ENCODE measurements at places on chromosomes 5 and 9.

- DNase-seq: no peak
These were observed 17.6 kb upstream of the FCHO2 start for GRCh38 chr5:72938206-72938605.

GRCh38 chr9:85056203-85056572 lies 386.7 kb downstream of the NTRK2 start:
- no peak for DNase-seq

GRCh38 chr5:98630621-98631020 lies 142.8 kb upstream of the RGMB start:
- DNase-seq: no peak

GRCh38 chr9:115006660-115007059 lies 76.3 kb upstream of the TNFSF8 start:
- DNase-seq: peak; percentile 51

GRCh38 chr5:107618242-107618641 lies 52.5 kb downstream of the EFNA5 start:
- no peak for DNase-seq

GRCh38 chr5:35294976-35295375 lies 64.7 kb upstream of the PRLR start:
- no peak for DNase-seq

GRCh38 chr5:115985802-115986757 lies 23.8 kb downstream of the LVRN start:
- DNase-seq: no peak

- peak; percentile 77 for DNase-seq
These were observed 4.6 kb upstream of the SLC25A48 start for GRCh38 chr5:135829681-135830383.

GRCh38 chr5:14467886-14468285 lies 113.7 kb upstream of the OTULINL start:
- no peak for DNase-seq

DNA sequence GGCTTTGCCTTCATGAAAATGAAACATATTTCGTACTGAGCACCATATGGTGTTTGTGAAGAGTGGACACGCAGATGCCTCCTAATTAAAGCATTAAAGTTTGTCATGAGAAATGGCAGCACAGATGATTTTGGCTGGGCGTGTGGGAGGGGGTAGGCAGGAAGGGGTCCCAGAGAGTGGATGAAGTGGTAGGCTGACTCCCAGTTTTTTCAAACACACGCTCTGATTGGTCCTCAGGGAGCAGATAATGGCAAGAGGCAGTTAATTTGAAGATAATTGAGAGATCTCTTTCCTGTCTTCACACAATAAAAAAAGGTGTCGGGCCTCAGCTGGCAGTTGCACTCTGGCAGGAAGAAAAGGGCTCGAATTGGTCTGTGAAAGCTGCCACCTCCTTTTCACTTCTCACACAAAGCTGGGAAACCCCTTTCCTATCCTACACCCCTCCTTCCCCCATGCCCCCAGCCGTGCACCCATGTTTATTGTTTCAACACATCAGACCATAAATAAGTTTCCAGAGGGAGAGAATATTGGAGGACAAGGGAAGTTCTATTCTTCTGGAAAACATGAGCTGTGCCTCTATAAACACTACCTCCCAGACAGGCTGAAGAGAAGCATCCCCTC lies 429.6 kb downstream of the ARHGEF28 start:
- no peak for DNase-seq

GRCh38 chr9:93828331-93829097 lies 126.6 kb downstream of the BARX1 start:
- no peak for DNase-seq

DNA sequence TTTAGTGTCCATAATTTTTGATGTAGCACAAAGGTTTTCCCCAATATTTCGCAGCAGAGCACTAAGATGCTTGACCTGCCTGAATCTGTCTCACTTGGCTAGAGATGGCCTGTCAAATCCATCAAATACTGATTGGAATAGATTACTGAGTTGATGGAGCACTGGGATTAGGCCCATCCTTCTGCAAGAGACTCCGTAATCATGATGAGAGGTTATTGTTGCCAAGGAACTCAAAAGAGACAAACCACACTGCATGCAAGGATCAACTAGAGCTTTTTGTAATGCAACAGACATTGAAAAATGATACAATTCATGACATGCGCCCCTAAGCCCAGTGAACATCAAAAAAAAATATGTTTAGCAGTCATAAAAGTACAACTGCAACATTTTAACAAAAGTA lies 585.3 kb upstream of the GRAMD2B start:
- DNase-seq: no peak

GRCh38 chr5:172407822-172408221 lies 46.5 kb downstream of the SH3PXD2B start:
- DNase-seq: no peak

GRCh38 chr5:95177456-95177855 lies 107.4 kb downstream of the MCTP1 start:
- DNase-seq: no peak

DNA sequence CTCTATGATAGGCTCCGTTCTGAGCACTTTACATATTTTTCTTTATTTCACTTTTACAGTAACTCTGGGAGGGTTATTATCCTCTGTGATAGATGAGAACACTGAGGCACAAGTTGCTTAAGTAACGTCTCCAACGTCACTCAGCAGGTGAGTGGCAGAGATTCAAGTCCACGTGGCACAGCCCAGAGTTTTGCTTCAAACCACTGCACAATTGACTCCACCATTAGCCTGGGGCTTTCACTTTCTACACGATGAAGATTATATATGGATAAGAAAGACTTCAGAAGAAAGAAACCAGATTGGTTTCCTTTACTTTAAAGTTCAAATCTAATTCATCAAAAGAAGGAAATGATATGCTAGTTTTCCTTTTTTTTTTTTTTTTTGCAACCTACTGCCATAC lies 245.9 kb downstream of the SYK start:
- DNase-seq: peak; percentile 74

GRCh38 chr9:127539259-127539981 lies 72.7 kb upstream of the STXBP1 start:
- DNase-seq: no peak

GRCh38 chr9:136409557-136410455 lies 608 bp downstream of the ENTR1 start:
- DNase-seq: peak; percentile 63

GRCh38 chr9:90449213-90449925 lies 193.3 kb downstream of the DIRAS2 start:
- DNase-seq: no peak

- no peak for DNase-seq
These were observed 556.9 kb downstream of the PTPRD start for GRCh38 chr9:10055886-10056395.

GRCh38 chr9:113656771-113657670 lies 193.5 kb downstream of the RGS3 start:
- DNase-seq: no peak

GRCh38 chr5:73728493-73729273 lies 102.7 kb downstream of the ARHGEF28 start:
- no peak for DNase-seq

DNA sequence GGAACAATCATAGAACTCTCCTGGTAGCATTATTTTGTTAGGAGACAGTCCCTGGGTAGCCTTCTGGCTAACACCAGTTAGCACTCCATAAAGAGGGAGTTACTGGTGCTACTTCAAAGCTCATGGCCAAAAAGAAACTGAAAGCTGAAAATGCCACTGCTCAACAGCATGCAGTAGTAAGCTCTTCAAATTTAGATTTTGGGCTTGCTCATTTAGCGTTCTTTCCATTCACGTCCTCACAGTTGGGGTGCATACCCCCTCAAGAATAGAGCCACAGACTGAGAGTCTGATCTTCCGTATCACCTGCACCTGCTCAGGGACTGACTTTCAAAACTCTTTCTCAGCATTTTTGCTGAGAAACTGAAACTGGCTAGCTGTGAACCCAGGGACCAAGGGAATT lies 24.7 kb downstream of the NTRK2 start:
- no peak for DNase-seq

DNA sequence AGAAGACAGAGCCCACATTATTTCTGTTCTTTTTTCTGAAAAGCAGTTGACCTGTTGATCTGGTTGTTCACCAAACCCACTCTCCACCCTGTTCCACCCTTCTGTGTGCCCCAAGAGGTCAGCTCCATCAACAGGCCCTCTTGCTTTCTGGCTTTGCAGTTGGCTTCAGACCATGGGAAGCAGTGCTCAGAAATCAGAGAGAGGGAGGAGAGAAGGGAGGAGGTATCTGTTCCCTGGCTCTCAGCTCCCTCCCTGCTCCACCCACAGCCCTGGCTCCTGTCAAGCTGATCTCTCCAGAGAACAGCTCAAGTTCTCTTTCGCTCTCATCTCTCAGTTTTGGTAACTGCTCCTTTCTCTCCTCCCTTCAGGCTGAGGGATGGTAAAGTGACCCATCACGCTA lies 144.2 kb upstream of the RAI14 start:
- DNase-seq: no peak

- DNase-seq: no peak
These were observed 66.5 kb downstream of the PTCD2 start for GRCh38 chr5:72386639-72387038.

DNA sequence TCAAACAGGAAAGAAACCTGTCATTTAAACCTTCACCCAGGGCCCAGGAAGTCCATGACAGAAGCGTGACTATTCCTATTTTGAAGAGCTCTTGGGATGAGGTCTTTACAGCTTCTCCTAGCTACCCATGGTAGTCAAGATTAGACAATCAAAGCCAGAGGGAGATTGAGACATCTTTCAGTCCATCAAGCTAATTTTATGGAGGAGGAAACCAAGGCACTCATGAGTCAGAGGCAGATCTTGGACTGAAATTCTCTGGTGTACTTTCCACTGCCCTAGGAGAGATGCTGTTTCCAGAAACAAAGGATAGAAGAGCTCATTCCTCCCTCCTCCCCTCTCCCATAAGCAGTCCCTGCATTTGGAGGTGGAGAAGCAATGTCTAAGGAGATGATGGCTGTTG lies 9.2 kb downstream of the TNFSF8 start:
- no peak for DNase-seq

- no peak for DNase-seq
These were observed 10.5 kb upstream of the ERAP1 start for GRCh38 chr5:96818125-96818788.

DNA sequence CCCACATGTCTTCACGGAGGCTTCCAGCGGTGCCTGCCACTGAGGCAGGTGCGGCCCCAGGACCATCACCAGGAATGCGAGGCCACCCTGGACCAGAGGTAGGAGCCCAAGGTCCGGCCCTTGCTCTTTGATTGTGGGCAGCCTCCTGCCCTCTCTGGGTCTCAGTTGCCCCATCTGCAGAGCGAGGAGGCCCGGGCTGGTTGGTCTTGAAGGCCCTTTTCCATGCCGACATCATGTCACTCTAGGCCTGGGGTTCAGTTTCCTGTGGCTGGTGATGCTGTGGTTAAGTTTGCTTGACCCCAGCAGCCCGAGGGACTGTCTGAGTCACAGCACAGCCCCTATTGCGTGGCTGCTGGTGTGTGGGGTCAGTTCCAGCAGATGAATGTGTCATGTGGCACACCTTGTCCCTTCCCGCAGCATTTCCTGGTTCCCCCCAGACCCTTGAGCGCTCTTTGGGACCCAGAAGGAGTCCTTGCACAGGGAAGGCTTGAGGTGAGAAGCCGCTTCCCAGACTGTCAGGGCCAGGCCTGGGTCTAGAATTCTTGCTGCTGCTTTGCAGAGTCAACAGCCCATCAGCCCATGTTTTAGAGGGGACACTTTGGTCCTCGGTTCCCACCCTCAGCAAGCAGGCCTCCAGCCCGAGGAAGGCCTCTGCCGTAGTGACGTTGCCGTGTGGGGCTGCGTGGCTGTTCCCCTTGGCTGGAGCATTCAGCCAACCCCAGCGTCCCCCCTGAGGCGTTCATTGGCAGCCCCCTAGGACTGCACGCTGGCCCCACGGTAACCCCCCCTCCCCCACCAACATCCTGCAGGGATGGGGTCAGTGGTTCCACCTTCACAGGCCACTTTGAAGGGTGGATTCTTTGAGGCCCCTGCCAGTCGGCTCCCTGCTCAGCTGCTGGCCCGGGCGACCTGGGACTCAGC lies 31.0 kb upstream of the HMCN2 start:
- no peak for DNase-seq

DNA sequence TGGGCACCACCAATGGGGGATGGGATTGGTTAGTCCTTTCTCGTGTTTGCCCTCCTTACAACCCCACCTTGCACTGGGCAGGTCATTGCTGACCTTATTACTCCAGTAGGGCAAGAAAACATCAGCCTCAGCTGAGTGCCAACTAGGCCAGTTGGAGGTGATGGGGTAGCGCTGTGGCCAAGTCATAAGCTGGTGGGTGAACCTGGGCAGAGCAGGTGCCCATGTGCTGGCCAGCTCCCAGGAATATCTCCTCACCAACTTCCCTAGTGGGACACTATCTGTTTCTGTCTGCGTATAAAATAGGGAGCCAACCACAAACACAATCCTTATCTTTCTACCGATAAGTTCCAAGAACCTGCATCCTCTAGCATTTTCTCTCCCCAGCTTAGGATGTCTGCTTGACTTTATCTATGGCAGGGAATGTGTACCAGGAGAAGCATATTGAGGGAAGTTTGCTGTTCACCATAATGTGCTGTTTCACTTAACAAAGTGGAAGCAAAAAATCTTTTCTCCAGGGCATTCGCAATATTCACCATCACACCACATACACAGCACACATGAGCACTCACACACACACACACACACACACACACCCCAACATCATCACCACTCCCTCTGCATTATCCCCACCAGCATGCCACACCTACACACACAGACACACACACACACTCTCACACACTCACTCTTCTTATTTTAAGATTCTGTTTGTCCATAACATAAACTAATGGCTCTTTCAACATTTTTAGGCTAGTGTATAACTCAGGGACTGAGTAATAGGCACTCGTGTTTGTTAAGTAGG lies 390.0 kb downstream of the ENC1 start:
- no peak for DNase-seq

DNA sequence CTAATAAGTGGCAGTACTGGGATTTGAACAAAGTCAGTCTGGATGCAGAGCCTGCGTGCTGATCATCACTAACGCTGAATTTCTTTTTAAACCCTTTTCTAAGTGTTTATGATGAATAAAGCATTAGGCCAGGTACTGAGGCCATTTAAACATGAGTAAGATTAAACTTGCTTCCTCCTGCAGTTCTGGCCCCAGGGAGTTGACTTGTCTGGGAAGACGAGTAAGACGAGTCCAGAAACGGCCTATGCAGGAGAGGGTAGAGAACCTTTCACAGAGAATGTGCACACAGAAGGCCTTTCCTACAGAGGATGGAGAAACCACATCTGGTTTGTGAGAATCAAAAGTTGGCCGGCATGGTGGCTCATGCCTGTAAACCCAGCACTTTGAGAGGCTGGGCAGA lies 42.9 kb downstream of the SPRY4 start:
- no peak for DNase-seq

DNA sequence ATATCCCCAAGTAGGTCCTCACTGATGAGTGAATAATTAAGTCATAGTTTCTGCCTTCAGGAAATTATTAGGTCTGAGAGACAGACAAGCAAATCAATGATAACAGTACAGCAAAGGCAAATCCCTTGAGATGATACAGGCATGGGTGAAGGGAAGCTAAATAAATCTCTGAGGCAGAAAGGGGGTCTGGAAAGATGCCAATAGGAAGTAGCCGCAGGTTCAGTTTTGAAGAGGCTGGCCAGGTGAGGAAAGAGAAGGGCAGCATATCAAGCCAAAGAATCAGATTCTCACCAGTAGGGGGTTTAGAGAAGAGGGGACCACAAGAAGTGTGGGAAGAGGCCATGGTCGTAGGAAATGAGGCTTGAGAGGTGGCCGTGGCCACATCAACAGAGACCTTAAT lies 85.8 kb downstream of the KIAA1958 start:
- DNase-seq: no peak

All from stimulated activated CD8-positive, alpha-beta memory T cell treated with anti-CD3 and anti-CD28 coated beads, Interleukin-4, amount 100 ng/mL, for 48 hours (primary cell).